ENCODE measurements at places on chromosomes 4 and X.

- DNase-seq, result no peak
These were observed 466 bp upstream of the SLC39A8 start for GRCh38 chr4:102345795-102346100.

DNA sequence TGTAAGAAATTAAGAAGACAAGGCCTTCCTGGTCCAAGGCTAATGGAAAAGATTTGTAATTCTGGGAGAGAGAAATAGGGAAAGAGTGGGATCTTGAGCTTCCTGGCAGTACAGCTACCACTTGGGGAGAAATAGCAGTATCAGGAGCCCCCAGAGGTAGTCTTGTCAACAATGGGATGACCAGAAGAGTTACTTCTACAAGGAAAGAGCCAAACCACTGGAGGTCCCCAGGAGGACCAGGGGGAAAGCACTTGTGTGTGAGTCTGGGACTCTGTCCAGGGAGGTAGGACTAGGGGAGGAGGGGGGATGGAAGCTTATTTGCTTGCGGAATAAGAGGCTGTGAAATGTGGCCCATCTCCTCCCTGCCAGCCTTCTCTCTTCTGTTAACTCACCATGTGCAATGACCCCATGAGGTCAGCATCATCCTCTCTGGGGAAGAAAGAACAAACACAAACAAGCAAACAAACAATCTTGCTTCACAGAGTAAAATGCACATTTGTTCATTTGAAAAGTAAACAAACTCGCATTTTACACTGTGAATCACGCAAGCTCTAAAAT lies 160.1 kb downstream of the STK32B start:
- DNase-seq, result no peak

DNA sequence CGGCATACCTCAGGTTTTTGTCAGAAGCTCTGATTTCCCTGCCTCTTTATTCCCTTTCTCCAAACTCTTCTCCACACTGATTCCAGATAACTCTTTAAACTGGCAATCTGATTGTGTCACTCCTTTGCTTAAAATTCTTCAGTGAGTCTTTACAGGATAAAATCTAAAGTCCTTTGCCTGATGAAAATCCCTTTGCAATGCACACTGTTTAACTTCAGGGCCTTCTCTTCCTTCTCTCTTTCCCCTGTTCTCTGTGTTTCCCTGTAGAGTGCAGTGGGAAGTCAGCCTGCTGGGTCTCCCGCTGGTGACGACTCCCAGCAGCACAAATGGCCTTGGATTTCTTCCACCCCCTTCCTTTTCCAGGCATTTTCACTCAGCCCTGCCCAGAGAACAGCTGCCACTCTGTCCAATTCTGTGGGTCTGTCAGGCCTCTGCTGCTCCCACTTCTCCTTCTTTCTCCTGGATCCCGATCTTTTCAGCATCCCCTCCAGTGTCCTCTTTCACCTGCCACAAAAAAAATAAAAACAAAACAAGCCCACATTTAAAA lies 189.9 kb upstream of the NWD2 start:
- no peak for DNase-seq

- DNase-seq, result no peak
These were observed 534.0 kb downstream of the ANKRD50 start for GRCh38 chr4:124178449-124179021.

DNA sequence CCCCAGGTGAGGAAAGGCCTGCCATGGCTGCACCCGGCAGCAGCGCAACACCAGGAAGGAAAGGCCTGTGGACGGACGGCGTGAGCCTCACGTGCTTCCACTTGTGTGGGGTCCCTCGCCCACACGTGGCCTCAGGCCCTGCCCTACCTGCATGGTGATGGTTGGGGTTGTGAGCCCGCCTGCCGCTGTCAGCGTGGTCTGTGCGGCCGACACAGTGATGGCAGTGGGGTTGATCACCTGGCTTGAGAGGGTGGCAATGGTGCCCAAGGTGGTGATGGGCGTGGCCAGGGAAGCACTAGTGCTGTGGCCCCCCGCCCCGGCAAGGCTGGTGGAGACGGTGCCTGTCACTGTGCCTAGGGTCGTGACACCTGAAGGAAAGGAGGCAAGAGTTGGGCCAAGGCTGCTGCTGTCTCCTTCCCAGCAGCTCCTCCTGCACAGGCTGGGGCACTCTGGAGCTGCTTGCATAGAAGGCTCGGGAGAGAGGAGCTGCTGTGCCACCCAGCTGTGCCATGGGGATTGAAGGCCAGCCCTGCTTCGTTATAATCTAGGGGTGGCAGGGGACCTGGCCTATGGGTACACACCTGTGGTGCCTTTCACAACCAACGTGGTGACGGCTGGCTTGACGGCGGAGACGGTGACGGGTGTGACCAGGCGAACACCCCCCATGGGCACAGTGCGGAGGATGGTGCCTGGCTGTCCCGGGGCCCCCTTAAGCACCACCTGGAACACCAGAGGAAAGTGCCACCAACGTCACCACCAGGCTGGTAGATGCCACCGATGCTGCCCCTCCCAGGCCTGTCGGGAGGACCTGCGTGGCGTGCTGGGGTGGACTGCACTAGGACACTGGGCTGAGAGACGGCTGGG lies 11.8 kb upstream of the RENBP start:
- DNase-seq, result no peak

DNA sequence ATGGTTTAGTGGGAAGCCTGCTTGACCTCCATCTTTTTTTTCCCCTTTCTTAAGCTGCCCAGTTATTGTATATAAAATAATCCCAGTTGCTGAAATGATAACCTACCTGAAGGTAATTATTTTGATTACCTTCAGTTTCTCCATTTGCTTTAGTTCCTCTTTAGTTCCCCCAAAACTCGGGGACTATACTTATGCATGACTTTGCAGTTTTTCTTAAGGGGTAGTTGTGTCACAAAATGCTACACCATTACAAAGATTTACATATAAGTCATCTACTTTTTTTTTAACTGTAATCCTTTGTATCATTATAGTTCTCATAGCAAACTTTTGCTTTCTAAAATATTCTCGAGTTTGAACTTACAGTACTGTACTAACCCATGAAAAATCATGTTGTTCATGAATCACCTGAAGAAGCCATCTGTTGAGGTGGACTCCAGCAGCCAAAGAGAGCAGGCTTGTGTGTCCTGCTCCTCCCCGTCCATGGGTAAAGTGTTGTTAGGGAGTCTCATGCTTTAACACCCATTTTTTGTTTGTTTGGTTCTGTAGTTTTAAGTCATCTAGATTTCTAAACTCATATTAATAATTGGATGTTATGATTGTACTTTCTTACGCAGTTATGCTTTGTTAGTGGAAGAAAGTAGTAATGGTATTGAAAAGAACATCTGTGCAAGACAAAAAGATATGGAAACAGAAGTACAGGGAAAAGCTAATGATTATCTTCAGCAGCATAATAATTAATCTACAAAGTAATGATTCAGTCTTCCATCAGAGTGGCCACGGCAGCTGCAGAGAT lies 34.6 kb downstream of the HADH start:
- DNase-seq, result no peak

GRCh38 chr4:125975861-125976397 lies 661.2 kb downstream of the FAT4 start:
- DNase-seq, result no peak

GRCh38 chrX:41142130-41142910 lies 57.1 kb downstream of the USP9X start:
- DNase-seq, result no peak

GRCh38 chrX:55142206-55142918 lies 53.5 kb downstream of the PAGE2 start:
- no peak for DNase-seq

GRCh38 chr4:1361431-1361830 lies 14.4 kb downstream of the UVSSA start:
- DNase-seq, result no peak

DNA sequence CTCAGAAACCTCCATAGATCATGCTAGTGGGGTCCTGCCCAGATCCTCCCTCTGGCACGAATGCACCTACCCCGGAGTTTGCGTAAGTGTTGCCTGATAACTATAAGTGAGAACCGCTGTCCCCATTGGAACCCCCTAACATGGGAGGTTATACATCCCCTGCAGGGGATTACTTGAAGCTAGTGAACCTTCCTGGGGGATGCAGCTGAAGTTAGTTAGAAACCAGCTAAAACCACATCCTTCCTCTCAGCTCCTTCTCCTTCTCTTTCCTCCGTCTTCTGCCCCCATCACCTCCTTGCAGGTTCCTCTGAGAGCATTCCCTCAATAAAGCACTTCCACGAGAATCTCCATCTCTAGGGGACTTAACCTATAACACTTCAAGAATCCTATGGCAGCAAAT lies 95.0 kb downstream of the ZNF827 start:
- no peak for DNase-seq

DNA sequence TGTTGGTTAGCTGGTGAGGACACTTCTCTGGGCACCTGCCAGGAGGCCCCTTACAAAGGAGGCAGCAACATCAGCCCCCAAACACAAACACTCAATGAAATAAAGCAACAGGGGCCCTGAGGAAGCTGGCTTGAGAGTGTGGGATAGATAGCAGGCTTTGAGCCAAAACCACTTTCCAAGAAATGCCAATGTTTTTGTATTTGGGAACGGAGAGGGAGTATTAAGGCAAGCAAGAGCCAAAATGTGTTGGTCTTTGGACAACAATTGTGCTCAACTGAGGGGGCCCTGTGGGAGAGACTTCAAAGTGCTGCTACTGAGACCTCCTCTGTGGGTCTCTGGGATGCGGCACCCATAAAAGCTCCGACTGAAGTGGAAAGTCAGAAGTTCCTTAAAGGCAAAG lies 41.0 kb downstream of the RAI2 start:
- no peak for DNase-seq

DNA sequence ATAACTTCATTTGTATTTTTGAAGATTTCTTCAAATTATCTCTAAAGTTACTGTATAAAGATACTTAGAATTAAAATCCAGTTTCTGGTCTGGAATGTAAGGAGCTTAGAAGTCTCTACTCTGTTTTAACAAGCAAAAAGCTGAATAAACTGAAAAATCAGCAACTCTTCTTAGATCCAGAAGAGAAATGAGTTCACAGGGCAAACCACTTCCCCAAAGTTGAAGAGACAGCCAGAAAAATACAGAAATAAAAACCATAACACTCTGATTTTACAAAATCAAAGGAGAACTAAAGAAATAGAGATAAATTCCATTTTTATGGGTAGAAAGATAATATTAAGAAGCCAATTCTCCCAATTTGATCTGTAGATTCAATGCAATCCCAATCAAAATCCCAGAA lies 1166.8 kb downstream of the ADGRL3 start:
- no peak for DNase-seq

DNA sequence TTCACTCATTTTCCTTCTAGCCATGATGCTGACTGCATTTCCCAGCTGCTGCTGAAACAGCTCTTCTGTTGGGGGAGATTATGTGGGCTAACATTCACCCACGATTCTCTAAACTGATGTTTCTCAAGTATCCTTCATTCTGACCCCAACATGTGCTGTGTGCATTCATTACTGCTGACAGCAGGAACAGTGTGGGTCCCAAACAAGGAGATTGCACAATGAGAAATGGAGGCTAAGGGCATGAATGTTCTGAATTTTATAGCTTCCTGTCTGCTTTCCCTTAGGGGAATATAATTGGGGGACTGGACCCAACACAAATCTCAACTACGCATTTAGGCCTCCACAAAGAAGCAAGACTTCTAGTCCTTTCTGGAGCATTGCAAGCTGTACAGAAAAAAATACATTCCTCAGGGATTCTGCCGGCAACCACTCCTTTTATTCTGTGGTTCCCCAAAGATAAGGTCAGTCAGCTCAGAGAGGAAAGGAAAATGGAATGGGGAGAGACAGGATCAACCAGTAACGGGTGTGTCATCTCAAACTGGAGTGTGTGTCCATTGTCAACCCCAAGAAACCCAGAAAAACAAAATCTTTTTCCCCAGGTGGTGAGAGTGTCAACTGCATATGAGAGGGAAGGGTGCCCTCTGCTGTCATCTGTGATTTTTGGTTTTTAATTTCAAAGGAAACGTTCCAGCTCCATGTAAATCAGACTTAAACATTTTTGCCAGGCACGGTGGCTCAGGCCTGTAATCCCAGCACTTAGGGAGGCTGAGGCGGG lies 81.5 kb upstream of the EGFL6 start:
- peak; percentile 14 for DNase-seq

DNA sequence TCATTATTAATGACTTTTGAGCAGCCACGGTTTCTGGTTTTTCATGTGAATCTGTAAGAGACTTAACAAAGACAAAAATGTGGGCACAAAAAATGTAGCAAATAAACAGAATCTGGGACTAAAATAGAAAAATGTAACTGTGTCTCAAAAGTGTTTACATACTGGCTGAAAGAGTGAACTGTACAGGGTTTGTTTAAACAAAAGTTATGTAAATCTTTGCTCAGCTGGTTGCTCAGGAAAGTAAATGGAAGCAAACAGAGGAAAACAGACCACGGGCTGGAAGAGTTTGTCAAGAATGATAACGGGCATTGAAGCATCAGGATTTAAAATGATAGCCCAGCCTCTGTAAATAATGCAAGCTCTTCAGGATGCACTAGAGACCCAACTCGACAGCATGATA lies 921.8 kb upstream of the FTHL17 start:
- DNase-seq, result no peak

GRCh38 chrX:1420371-1420770 lies 28.5 kb upstream of the SLC25A6 start:
- DNase-seq, result no peak

Measured in activated CD4-positive, alpha-beta T cell treated with anti-CD3 and anti-CD28 coated beads, Interleukin-2, amount 50 U/mL, for 4 hours (primary cell).